Posterior vena cava (tissue), 2 donors: ENCODE measurements at places on chromosomes 13 and 19.

DNA sequence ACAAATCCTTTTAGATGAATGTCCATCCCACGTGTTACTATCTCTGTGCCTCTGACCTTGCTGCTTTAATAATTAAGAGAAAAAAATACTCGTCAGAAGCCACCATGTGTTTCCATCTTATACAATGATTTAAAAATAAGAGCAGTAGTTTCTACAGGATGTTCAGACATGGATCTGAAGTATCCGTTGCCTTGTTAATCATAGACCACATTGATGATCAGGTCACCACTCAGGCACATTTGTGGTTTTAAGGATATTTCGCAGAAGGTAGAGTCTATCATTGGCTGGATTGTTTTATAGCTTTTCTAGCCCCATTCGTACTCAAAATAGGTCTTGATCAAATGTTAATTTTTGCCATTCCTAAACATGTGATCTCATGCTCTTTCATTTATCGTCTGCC lies 710.0 kb upstream of the ARGLU1 start:
- no peak for DNase-seq

DNA sequence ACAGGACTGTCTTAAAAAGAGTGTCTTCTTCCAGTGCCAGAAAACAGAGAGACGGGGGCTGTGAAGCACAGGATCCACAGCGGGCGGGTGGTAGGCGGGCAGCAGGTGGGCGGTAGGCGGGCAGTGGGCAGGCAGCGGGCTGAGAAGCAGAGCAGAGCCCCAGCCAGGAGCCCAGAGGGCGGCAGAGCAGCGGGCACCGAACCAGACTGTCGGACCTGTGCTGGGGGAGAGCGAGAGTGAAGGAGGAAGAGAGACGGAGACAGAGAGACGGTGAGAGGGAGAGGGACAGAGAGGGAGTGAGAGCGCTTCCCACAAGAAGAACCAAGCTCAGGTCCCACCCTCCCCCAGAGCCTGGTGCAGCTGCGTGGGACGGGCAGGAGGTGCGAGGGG lies 30.3 kb downstream of the RASA3 start:
- DNase-seq = peak; percentile 62

- no peak for DNase-seq
Measured at GRCh38 chr13:73696271-73696670, 437.9 kb downstream of the KLF12 start.

GRCh38 chr13:90105849-90106496 lies 1241.5 kb upstream of the MIR17HG start:
- DNase-seq = no peak

DNA sequence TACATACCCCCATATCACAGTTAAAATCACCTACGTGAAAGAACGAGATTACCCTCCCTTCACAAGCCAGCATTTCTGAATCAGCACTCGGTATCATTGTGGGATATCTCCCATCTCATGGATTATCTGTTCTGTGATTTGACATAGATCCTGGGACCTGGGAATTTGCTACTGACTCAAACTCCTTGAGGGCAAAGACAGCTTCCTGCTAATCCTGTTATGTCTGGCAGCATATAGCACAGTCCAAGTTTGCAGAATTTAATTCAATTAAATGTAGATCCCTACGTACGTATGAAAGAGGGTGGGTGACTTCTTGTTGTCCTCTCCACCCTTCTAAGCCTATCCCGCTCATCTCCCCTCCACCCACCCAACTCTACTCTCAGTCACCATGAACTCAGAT lies 476.5 kb downstream of the KLF5 start:
- no peak for DNase-seq

- peak; percentile 89 for DNase-seq
Measured at GRCh38 chr13:110116072-110116487, 190.9 kb downstream of the COL4A1 start.

GRCh38 chr19:36837176-36837905 lies 846 bp downstream of the ZNF790 start:
- no peak for DNase-seq

- no peak for DNase-seq
Measured at GRCh38 chr13:58151452-58151851, 519.9 kb downstream of the PCDH17 start.

DNA sequence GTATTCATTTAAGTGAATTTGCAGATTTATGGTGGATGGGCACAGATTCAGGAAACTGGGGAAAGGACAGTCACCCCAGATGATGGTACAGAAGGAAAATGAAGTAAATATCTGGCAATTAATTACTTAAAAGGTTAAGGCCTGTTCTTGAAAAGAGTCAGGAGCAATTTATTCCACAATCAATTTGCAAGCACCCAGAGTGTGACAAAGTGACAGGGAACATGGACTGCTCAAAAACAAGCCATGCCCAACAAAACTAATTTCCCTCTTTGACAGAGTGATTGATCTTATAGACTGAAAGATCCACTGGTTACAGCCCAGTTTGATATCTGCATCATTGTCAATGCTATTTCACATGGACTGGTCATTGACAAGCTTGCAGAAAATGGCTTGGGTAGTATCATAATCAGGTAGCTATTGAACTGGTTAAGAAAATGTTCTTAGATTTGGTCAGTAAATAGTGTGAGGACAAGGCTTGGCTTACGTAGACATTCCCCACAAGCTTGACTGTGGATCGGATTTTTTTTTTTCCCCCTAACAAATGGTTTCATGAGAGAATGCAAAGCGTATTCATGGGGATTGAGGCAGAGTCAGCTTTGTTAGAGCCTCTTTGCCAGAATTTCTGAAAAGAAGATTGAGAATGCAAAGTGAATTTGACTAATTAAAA lies 584.6 kb downstream of the GPC6 start:
- no peak for DNase-seq

GRCh38 chr13:91359631-91360030 lies 12.1 kb downstream of the MIR17HG start:
- DNase-seq = no peak

DNA sequence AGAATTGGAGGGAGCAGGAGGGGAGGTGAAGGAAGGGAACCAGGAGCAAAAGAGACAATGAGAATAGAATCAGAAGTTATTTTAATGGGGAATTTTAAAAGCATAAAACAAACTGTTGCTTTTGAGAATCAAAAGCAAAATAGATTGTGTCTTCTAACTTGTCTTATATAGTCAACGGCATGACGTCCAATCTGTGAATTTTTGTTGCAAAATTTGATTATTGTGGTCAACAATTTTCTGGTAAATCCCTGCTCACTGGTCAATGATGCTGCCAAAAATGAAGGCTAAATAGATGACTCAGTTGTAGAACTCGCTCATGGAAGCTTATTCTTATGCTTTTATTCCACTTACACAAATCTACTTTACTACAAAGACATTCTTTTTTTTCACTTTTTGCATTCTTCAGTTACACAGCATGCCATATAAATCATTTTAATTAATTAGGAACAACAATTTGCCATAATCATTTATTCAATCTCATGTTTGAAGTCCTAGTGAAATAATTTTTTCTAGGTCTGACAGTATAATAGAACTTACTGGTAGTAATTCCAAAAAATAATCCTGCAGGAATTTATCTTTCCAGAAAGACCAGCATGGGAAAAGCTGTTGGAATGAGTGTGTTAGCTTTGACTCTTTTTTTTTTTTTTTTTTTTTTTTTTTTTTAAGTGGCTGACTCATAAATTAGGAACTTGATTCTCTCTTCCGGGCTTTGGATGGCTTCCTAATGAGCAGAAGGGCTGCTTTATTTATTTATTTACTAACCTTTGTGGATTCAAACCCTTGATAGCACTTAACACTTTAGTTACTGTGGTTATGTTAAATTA lies 256.9 kb downstream of the SPRY2 start:
- no peak for DNase-seq

DNA sequence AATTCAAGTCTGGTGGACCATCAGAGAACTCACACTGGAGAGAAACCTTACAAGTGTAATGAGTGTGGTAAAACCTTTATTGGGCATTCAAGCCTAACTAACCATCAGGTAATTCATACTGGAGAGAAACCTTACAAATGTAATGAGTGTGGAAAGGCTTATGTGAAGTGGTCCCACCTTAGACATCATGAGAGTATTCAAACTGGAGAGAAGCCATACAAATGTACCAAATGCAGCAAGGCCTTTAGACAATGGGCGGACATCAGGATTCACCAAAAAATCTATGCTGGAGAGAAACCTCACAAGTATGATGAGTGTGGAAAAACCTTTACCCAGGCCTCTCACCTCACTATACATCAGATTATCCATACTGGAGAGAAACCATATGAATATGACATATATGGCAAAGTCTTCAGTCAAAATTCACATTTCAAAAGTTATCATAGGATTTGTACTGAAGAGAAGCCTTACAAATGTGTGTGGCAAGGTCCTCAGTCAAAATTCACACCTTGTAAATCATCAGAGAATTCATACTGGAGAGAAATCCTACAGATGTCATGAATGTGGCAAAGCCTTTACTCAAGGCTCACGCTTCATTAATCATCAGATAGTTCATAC lies 19.7 kb upstream of the ZNF665 start:
- DNase-seq = no peak

DNA sequence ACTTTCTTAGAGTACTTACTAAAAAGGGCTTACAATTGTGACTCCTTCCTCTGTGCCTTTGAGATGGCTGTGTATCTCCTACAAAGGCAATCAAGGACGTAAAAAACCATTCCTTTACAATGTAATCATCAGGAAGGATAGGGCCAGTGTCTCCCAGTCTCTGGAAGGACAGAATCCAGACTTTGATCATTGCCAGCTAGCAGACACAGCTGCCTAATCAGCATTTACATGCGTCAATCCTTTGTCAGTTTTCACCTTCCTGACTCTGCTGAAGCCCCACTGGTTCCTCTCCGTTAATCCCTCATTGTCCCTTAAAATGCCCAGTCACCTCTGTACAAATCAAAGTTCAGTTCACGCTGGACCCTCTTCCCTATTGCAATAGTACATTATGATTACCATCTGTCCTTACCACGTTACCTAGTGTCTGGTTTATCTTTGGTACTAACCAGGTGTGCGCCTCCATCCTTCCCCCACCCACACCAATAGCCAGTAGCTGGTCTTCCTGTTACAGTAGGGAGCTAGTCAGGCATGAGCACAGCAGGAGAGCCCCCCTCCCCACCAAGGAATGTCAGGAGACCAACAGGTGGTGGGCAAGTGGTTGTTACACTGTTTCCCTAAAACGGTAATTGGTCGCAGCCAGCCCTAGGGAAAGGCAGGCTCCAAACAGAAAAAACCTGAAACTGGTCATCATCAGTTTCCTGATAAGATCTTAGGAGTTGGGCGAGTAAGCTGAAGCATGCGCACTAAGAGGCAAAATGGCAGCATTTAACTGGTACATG lies 49.7 kb downstream of the TGDS start:
- DNase-seq = no peak

- DNase-seq = no peak
Measured at GRCh38 chr19:32909257-32909656, 39.7 kb upstream of the SLC7A9 start.

GRCh38 chr19:3115916-3116602 lies 19.8 kb upstream of the GNA15 start:
- no peak for DNase-seq

GRCh38 chr19:45254044-45254531 lies 3.0 kb downstream of the MARK4 start:
- no peak for DNase-seq

- DNase-seq = no peak
Measured at GRCh38 chr13:25632166-25632888, 260.6 kb downstream of the ATP8A2 start.

DNA sequence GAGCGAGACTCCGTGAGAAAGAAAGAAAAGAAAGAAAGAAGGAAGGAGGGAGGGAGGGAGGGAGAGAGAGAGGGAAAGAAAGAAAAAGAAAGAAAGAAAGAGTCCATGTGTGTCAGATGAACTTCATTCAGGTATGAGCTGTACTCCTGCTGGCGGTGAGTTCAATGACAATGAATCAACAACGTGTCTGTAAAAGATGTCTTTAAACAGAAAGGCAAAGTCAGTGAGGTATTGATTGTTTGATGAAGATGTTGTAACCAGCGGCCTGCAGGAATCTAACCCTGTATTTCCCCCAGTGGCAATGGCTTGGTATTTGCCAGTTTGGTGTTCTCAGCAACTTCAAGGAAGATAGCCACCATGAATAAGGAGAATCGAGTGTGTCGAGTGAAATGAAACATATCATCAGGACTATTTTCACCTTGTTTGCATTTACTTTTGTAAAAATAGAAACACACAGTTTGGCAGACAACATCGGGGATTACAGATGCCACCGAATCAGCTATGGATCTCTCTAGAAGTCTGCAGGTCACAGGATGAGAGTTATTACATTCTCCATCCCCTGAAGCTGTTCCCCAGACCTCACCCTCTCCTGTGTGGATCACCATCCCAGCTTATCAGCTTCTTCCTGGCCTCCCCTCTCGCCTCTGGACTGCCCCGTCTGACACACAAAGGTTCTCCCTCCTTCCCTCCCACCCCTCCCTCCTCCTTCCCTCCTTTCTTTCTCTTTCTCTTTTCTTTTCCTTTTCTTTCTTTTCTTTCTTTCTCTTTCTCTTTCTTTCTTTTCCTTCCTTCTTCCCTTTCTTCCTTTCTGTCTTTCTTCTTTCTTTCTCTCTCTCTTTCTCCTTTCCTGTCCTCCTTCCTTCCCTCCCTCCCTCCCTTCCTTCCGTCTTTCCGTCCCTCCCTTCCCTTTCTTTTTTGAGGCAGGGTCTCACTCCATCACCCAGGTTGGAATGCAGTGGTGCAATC lies 8.2 kb upstream of the SBK3 start:
- DNase-seq = no peak

GRCh38 chr19:10928563-10929401 lies at the start of the genes TIMM29 and YIPF2:
Gene TIMM29, plus strand, starts transcription at chr19:10928811. Its CDS starts 12 bp downstream, at chr19:10928823.
Gene YIPF2, minus strand, starts transcription at chr19:10928639. Its CDS starts 229 bp downstream, at chr19:10928410.
- peak; percentile 99 for DNase-seq

DNA sequence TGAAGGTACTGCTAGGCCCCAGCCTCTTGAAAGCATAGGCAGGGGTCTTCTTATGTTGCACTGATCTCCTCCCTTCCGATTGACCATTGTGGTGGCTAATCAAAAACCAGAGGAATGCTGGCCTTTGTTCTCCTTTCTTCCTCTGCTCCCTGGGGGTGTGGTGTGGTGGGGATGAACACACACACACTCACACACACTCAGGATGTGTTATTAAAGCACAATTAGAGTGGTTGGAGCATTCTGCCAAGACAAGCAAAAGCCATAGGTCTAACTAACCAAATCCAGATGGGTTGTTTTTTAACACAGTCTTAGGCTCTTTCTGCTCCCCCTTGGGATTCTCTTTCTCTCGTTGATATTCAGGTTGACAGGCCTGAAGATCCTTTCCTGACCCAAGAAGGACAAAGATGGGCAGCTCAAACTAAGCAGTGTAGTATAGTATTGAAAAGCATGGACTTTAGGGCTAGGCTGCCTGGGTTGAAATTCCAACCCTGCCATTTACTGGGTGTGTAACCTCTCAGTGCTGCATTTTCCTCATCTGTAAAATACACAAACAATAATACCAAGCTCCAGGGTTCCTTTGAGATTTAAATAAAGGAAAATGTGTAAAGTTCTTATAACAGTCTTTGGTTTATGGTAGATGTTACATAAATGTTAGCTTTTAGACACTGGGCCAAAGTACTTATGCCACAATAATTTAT lies 25.5 kb upstream of the DGKH start:
- DNase-seq = no peak

GRCh38 chr13:33205804-33206221 lies 79.7 kb downstream of the STARD13 start:
- no peak for DNase-seq

GRCh38 chr19:1220976-1221903 lies 15.7 kb downstream of the STK11 start:
- DNase-seq = peak; percentile 91

GRCh38 chr13:100381595-100382224 lies 206.9 kb downstream of the GGACT start:
- no peak for DNase-seq
